ENCODE measurements at places on chromosomes 4 and X. TPM values are rescaled to one million over a fixed set of nuclear protein-coding genes. Genes with fewer than 3 reads are reported as not detected.
A peak's percentile ranks its signal among the peaks of the same experiment; 100 is the strongest.

GRCh38 chr4:3826247-3827172 lies 60.3 kb downstream of the ADRA2C start:
- no peak overlapping the region for H3K4me3 ChIP-seq
- H3K36me3 ChIP-seq = no peaks in the 10 kb centered on the region
- DNase-seq = no peak
- no peaks in the 10 kb centered on the region for H3K27me3 ChIP-seq

Gene SLC9B1
- 0.06 TPM for polyA plus RNA-seq

DNA sequence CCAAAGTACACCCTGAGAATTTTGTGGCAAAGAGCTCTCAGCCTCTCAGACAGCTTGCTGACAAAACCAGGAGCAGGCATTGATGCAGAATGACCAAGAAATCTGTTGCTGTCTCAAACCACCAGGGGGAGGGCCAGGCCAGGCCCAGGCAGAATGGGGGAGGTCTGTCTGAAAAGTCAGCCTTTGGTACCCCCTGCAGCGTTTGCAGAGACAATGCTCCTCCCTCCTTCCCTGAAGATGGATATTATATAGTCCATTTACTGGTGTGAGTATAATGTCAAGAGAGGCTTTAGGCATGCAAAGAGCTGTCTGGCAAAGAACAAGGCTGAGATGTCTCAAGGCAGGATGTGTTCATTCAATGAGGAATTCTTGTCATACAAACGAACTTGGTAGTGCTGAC lies 52.9 kb upstream of the TRPC5OS start:
- H3K27me3 ChIP-seq = peaks cover 2% of the 10 kb centered on the region
- no peak overlapping the region for H3K4me3 ChIP-seq
- H3K4me1 ChIP-seq = no peaks in the 10 kb centered on the region

- H3K27me3 ChIP-seq = no peaks in the 10 kb centered on the region
- no peak for DNase-seq
- H3K27ac ChIP-seq = no peak overlapping the region
- no peaks in the 10 kb centered on the region for H3K4me1 ChIP-seq
- H3K36me3 ChIP-seq = peaks cover 25% of the 10 kb centered on the region
- H3K4me3 ChIP-seq = no peak overlapping the region
Measured at GRCh38 chrX:71439896-71440295, 73.7 kb downstream of the TAF1 start.

- no peak overlapping the region for H3K4me3 ChIP-seq
- no peaks in the 10 kb centered on the region for H3K36me3 ChIP-seq
- H3K4me1 ChIP-seq = no peaks in the 10 kb centered on the region
- no peaks in the 10 kb centered on the region for H3K27me3 ChIP-seq
- no peak overlapping the region for H3K27ac ChIP-seq
- DNase-seq = no peak
Measured at GRCh38 chr4:172683021-172683420, 485.6 kb upstream of the GALNT7 start.

GRCh38 chrX:124829930-124830329 lies 483.6 kb downstream of the SH2D1A start:
- H3K27ac ChIP-seq = no peak overlapping the region
- H3K36me3 ChIP-seq = no peaks in the 10 kb centered on the region
- no peaks in the 10 kb centered on the region for H3K4me1 ChIP-seq
- H3K27me3 ChIP-seq = no peaks in the 10 kb centered on the region
- DNase-seq = no peak
- no peak overlapping the region for H3K4me3 ChIP-seq

Gene ETFDH
- polyA plus RNA-seq = 11.9 TPM

DNA sequence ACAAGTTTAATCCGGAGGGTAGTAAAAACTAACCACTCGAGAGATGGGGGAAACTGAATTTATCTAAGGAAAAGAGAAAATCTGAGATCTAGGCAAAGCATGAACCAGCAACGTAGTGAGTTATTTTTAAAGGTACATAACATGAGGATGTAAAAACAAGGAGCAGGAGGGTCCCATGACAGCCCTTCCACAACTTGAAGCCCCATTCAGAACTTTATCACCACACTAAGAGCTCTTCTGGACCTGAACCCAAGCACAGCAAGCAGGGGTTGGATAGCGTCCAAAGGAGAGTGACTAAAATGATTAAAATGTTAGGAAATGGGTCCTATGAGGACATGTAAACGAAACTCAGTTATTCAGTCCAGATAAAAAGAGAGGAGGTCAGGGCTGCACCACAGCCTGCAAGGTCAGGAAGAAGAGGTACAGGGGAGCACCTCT lies 16.2 kb downstream of the SH3RF1 start:
- peaks cover 15% of the 10 kb centered on the region for H3K4me1 ChIP-seq
- no peaks in the 10 kb centered on the region for H3K27me3 ChIP-seq
- no peak overlapping the region for H3K27ac ChIP-seq

DNA sequence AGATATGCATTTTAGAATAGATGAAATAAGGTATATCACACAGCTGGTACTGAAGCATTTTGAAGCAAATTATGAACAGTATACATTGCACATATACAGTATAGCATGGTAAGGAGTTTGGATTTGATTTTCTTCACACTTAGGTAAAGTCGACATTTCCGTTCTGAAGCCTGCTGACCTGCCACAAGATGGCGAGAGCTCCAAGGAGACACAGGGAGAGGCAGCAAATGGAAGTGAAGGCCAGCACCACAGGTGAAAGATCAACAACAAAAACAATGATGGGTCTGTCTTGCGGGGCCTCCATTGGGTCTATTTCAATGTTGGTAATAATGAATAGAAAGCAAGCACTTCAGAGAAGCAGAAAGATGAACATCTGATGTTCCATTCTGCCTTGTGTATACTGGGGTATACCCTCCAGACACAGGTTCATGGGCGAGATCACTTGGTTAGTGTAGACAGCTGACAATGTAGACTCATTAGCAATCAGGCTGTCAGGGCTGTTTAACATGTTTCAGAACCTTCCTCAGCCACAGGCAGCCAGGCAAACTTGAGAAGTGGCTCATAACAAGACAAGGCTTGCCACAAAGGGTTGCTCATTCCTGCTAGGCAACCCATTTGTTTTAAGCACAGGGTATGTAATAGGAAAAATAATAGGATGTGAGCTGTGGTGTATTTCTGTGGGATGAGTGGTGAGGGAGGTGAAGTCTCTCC lies 21.4 kb upstream of the NOX1 start:
- no peak for DNase-seq
- no peak overlapping the region for H3K27ac ChIP-seq
- H3K27me3 ChIP-seq = no peaks in the 10 kb centered on the region

DNA sequence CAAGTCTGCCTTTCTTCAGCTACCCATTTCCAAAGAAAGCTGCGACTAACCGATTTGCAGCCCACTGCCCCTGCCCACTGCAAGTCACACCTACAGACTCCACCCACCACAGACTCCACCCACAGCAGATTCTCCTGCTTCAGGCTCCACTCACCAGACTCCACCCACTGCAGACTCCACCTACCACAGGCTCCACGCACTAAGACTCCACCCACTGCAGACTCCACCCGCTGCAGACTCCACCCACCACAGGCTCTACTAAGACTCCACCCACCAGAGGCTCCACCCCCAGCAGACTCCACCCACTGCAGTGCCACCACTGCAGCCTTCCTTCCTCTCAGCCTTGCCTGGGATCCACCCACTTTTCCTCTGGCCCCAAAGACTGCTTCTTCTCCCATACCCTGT lies 41.3 kb downstream of the ABLIM2 start:
- DNase-seq = peak; percentile 0
- H3K4me3 ChIP-seq = no peak overlapping the region

Gene XG
- polyA plus RNA-seq = not detected

- no peaks in the 10 kb centered on the region for H3K36me3 ChIP-seq
- DNase-seq = no peak
- H3K4me1 ChIP-seq = no peaks in the 10 kb centered on the region
Measured at GRCh38 chr4:56311299-56311975, 75.9 kb downstream of the AASDH start.

DNA sequence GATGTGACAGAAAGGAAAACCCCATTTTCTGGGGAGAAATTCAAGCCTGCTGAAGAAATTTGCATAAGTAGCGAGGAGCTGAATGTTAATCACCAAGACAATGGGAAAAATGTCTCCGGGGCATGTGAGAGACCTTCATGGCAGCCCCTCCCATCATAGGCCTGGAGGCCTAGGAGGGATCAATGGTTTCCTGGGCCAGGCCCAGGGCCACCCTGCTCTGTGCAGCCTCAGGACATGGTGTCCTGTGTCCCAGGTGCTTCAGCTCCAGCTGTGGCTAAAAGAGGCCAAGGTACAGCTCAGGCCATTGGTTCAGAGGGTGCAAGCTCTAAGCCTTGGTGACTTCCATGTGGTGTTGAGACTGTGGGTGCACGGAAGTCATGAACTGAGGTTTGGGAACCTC lies 31.2 kb downstream of the ETDB start:
- no peak overlapping the region for H3K4me3 ChIP-seq
- no peak overlapping the region for H3K27ac ChIP-seq
- no peaks in the 10 kb centered on the region for H3K27me3 ChIP-seq
- DNase-seq = no peak
- no peaks in the 10 kb centered on the region for H3K36me3 ChIP-seq

- DNase-seq = no peak
- H3K27me3 ChIP-seq = no peaks in the 10 kb centered on the region
Measured at GRCh38 chr4:140633124-140633523, 64.4 kb upstream of the UCP1 start.

Data from CD14-positive monocyte (primary cell).